ENCODE measurements at places on chromosomes 2 and 18.

- no peak for DNase-seq
These were observed 125.7 kb downstream of the UXS1 start for GRCh38 chr2:106068451-106068850.

DNA sequence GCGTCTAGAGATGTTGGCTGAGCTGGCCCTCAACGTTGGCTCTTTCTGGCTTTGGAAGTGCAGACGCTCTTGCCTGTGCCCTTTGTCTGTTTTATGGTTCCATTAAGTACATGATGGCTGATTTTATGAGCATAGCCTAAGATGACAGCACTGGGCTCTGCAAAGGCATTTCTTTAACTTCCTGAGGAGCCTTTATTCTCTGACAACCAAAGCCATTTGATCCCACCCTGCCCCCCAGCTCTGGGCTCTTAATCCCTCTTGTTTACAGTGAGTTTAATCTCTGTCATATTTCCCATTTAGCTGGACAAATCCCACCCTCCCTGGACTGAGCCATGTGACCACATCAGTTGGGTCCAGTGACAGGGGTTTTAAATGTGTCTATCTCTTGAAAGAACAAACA is 195.9 kb downstream of the ACKR3 start:
- DNase-seq: no peak

DNA sequence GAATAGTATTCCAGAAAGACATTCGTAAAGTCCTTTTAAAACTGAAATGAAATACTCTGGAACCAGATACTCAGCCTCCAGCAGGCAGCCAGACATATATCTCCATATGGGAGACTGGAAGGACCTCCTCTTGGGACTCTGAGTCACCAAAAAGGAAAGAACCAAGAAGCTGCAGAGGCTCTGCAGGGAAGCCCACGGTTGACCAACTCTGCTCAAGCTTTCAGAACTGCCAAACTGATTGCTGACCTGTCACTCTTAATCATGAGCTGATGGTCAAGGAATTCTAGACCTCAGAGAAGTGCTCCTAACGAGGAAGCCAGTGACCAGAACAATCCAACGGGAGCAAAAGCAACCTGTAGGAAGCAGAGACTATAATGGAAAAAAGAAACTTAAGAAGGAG is 434.7 kb downstream of the EIPR1 start:
- DNase-seq: no peak

DNA sequence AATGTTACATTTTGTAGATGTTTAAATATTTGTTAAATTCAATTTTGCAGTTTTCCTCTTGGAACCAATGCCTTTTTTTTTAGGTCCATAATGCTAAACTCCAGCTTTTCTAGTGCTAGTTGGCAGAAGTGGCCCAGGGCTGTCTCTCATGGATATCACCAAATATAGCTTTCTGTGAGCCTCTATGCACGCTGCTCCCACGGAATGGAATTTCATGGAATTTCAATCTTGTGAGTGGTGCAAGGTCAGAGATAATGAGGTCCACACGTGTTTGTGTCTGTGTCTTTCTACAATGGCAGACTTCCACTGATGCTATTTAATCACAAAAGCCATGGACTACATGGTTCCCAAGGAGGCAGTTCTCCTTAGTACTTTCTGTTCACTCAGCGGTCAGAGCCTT is 191.5 kb upstream of the PARD3B start:
- DNase-seq: no peak

- no peak for DNase-seq
These were observed 684.5 kb downstream of the BCL11A start for GRCh38 chr2:59868981-59869380.

GRCh38 chr2:121289271-121289670 is 4.3 kb upstream of the TFCP2L1 start:
- no peak for DNase-seq

- DNase-seq: no peak
These were observed 487.2 kb upstream of the RAB12 start for GRCh38 chr18:8121942-8122480.

GRCh38 chr2:137048455-137048854 is 283.1 kb downstream of the THSD7B start:
- no peak for DNase-seq

- DNase-seq: no peak
These were observed 262.4 kb upstream of the CHST9 start for GRCh38 chr18:27447451-27447881.

DNA sequence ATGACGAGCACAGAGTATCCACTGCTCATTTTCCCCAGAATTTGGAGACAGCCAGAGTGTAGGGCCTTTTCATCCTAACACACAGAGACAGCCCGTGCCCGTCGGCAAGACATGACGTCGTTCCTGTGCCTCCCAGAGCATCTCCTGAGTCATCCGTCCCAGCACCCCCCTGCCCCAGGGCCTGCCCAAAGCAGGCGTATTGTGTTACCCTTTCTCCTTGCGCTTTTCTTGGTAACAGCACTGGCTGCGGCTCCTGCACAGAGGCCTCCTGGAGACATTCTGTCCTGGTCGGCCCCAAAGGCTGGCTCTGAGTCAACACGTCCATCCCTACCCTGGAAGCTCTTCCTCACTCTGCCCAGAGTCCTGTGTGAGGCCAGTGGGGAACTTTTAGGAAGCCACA is 217.1 kb downstream of the KLHL29 start:
- DNase-seq: no peak

DNA sequence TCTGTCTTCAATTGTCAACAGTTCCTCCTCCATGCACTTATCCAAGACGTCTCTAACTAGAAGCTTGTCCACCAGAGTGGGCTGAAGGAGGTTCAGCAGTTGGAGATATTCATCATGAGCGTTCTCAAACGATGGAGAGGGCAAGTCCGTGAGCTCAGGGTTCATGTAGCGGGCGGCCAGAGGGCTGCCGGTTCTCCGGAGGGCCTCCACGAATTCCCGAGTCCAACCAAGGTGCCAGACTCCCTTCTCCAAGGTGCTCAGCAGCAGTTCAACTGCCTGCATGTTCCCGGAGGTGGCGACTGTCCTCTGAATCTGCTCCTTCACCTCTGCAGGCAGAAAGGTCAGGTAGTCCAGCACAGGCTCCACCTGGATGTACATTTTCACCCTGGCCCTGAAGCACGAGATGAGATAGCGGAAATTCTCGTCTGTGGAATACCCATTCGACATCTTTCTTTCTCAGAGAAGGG is 590 bp downstream of the IFIH1 start:
- no peak for DNase-seq

DNA sequence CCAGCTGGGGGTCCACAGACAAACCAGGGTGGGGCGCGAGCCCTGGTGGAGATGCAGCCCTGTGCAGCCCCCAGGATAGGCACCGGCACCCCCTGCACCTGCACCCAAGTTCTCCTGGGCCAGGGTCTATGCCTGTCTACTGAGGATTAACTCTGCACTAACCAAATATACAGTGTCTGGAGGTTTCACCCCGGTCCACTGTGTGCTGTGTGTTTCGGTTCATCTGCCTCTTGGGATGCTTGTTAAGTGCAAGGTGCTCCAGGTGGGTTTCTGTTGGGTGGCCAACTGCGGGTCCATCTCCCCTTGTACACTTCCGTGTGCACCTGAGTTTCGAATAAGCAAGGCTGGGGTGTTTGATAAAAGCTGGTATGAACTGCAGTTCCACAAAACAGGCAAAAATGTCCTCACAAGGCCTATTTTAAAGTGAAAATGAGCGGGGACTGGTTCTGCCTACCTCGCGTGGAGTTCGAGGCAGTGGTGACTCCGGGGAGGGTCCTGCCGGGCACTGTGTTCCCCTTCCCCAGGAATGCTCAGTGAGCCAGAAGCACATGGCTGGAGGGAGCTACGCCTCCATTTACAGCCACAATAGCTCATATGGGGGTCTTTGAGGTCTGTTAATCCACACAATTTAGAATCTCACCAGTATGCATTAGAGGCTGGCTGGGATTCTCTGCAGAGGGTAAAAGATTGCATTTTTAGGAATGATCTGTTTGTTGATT is 70.7 kb downstream of the EDAR start:
- DNase-seq: peak; percentile 5

- no peak for DNase-seq
These were observed 818.4 kb upstream of the FSHR start for GRCh38 chr2:49972699-49973098.

- no peak for DNase-seq
These were observed 36.3 kb downstream of the ARHGEF33 start for GRCh38 chr2:38925982-38926381.

DNA sequence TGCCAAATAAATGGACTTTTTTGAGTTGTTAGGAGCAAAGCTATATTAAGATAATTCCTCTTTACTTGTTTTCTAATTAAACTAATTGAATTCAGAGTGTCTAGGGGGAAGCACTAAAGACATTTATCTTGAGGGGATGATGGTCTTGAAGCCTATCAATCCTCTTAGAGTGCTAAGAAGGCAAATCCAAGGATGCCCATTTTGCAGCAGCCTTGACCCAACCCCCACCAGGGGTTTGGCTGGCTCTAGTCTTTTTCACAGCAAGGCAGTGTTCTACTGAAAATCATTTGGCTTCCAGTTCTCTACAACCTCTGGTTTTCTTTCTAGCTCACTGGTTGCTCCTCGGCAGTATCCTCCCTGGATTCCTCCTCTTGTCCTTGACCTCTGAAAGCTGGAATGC is 6.5 kb upstream of the RAX start:
- DNase-seq: peak; percentile 90

- no peak for DNase-seq
These were observed 315.9 kb upstream of the THUMPD2 start for GRCh38 chr2:40095000-40095399.

DNA sequence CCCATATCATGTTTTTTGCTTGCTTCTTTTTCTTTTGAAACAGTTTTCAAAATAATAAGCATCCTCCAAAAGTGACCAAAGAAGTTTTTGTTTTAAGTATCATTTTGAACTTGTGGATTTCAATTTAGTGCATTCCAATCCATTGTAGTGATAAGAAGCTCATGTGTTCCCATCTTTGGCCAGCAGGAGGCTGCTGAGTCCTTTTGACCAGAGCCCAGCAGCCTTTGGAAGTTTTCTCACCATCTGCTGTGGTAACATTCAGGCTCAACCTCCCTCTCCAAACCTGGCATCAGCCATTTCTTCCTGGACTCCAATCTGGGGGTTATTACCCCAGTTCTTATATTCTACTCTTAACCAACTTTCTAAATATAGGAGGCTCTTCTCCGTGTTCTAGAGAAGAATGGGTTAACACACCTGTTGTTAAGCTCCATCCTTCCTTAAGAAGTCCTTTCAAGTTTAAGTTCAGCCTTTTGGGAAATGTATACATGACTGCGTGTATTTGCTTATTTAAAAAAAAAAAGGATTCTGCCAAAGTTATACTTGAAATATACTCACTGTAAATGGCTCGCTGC is 39.0 kb upstream of the MAL start:
- DNase-seq: peak; percentile 44

DNA sequence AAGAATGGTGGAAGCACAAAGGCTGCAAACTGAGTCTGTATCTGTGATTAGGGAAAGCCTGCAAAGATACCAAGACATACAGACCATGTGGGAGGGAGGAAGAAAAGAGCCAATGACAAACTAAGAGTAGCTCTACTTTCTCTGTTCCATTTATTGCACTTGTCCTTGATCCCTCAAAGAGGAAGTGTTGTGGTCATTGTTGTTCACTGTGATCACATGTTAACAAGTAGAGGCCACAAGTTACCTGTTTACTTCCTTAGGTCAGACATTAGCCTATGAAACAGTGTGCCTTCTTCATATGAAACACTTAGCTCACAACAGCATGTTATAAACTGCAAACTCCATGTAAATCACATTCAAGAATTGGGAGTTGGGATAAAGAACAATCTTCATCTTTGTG is 32.6 kb downstream of the MAP2 start:
- DNase-seq: no peak

GRCh38 chr2:18106841-18107240 is 228.4 kb downstream of the KCNS3 start:
- DNase-seq: no peak

GRCh38 chr2:201572846-201573508 is 70.3 kb downstream of the TMEM237 start:
- DNase-seq: no peak

GRCh38 chr2:37631292-37631691 is 40.1 kb downstream of the CDC42EP3 start:
- DNase-seq: no peak

DNA sequence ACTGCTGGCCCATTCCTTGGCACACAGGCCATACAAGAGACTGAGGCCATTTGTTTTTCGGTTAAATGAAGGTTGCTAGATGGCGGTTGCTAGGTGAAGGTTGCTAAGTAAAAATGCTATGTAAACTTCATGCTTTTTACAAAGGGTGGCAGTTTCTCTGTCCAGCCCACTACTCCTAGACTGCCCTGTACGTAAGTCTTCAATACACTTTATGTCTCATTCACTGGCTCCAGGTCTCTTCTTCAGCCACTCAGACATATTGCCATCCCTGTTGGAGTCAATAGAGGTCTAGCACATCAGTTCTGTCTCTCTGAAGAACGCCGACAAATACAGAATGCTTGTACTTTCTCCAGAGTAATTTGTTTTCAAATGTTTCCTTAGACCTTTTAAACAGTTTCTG is 370.9 kb upstream of the RND3 start:
- DNase-seq: no peak
